ENCODE measurements at places on chromosomes 13 and 19.
A peak's percentile ranks its signal among the peaks of the same experiment; 100 is the strongest.

- DNase-seq: peak; percentile 36
Measured at GRCh38 chr19:39083983-39084731, at the start of gene ACP7. TSS of gene ACP7 (plus strand) at chr19:39084368. CDS start at chr19:39085270, 902 bp downstream.

GRCh38 chr19:7865262-7865911, 8.8 kb downstream of the PRR36 start:
- no peak for DNase-seq

GRCh38 chr13:75016225-75016624, 465.7 kb downstream of the TBC1D4 start:
- DNase-seq: no peak

DNA sequence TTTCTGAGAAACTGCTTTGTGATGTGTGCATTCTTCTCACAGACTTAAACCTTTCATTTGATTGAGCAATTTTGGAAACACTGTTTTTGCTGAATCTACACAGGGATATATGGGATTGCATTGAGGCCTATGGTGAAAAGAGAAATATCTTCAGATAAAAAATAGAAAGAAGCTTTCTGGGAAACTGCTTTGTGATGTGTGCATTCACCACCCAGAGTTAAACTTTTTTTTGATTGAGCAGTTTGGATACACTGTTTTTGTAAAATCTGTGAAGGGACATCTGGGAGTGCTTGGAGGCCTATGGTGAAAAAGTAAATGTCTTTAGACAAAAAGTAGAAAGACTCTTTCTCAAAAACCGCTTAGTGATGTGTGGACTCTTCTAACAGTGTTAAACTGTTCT, 1683.8 kb downstream of the UQCRFS1 start:
- DNase-seq: no peak

- DNase-seq: no peak
Measured at GRCh38 chr13:34179481-34179880, 361.5 kb downstream of the RFC3 start.

DNA sequence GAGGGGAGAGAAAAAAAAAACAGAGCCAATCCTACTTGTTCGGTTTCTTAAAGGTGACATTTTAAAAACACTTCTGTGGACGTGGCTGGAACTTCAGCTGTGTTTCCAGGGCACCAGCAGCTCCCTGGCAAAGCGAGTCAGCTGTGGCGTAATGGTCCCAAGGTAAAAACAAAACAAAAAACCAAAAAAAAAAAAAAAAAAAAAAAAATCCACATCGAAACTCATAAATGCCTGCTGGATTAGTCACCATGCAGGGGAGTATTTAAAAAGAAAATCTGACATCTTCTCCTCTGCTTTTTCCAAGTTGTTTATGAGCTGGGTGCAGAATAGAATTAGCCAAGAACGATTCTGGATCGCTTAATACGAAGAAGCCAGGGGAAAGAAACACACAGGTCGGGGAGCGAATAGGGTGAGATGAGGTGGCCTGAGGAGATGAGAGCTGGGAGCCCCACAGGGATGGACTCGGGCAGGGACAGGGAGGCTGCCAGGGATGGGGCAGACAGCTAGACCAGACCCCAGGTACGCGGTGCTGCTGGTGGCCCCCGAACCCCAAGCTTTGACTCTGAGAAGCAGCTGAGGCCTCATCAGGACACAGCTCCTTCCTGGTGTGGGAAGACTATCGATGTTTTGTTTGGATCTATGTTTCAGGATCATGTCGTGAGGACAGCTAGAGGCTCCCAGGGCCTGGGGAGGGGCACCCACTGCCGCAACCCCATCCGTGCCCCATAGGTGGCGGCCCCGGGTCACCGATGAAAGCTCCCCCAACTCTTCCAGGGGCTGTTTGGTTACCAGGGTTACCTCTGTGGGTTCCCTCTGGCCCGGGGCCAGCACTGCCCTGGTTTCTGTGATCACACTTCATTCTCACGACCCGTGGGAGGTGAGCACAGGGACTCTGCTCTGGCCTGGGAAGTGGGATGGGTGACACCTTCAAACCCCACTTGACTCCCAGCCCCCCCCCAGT, 3.1 kb upstream of the CTXN1 start:
- DNase-seq: peak; percentile 78

- no peak for DNase-seq
Measured at GRCh38 chr19:14394167-14394566, 12.9 kb downstream of the ADGRE5 start.

GRCh38 chr13:39385154-39385553, 217.8 kb downstream of the LHFPL6 start:
- no peak for DNase-seq
